Stimulated activated CD8-positive, alpha-beta memory T cell treated with anti-CD3 and anti-CD28 coated beads, Interleukin-2, amount 100 ng/mL, for 1 hour (primary cell): ENCODE measurements at places on chromosomes 4 and X.

DNA sequence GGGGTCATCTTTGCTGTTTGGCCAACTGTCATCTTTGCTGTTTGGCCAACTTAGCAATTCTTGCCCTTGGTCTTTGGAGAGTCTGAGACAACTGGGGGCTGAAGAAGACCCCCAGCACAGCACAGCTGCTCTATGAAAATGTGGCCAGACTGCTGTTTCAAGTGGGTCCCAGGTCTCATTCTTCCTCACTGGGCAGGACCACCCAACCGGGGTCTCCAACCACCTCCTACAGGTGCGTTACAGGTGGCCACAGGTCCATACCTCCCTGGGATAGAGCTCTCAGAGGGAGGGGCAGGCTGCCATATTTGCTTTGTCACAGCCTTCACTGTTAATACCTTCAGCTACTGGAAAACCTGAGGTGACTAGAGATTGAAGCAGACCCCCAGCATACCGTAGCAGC is 82.1 kb upstream of the TCEAL2 start:
- no peak for DNase-seq

DNA sequence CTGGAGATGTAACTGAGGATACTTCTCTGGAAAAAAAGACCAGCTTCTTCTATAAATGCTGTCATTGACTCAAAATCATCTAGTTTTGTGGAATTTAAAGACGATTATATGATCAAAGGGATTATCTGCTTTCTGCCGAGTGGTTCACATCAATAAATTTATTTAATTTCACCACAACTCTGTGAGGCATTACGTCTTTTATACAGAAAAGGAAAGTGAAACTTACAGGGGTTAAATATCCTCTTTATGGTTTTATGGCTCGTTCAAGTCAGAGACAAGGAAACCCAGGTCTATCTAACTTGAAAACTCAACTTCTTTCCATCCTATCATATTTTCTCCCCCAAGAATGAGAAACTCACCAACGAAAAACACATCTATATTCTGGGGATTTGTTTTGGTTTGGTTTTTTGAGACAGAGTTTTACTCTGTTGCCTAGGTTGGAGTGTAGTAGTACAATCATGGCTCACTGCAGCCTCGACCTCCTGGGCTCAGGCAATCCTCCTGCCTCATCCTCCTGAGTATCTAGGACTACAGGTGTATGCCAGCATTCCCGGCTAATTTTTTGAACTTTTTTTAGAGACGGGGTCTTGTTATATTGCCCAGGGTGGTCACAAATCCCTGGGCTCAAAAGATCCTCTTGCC is 377.9 kb upstream of the EMCN start:
- DNase-seq, result no peak

GRCh38 chr4:74391890-74392475 is 27.0 kb downstream of the EREG start:
- DNase-seq, result no peak

GRCh38 chr4:183821076-183821853 is 83.8 kb upstream of the STOX2 start:
- DNase-seq, result no peak

DNA sequence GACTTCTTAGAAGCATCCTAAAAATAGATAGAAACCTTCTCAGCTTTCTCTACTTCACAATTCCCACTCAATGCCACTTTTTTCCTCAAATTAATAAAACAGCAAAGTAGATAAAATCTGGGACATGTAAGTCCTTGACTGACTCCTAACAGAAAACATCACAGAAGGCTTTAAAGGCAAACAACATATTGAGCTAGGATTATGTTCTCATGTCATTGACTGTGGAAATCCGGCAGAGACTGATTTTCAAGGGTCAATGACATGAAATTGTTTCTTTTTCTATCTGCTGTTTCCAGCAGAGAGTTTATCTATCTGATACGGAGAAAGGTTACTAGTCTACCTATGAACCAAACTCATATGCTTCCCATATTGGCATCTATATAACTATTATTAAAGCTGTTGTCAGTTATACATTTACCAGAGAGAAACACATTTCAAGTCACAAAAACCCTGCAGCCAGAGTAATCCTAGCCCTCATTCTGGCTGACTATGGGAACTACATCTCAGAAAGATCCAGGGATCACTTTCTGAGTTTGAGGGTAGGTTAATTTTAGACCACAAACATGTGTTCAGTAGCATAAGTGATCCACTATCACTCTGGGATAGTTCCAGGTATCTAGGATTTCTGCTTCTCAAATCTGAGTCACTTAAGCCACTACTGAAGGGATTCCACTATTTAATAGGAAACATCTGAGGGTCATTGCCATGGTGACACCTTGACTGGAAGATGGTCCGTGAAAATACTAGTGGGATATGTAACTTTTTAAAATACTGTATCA is 147.6 kb downstream of the PPP3CA start:
- no peak for DNase-seq

DNA sequence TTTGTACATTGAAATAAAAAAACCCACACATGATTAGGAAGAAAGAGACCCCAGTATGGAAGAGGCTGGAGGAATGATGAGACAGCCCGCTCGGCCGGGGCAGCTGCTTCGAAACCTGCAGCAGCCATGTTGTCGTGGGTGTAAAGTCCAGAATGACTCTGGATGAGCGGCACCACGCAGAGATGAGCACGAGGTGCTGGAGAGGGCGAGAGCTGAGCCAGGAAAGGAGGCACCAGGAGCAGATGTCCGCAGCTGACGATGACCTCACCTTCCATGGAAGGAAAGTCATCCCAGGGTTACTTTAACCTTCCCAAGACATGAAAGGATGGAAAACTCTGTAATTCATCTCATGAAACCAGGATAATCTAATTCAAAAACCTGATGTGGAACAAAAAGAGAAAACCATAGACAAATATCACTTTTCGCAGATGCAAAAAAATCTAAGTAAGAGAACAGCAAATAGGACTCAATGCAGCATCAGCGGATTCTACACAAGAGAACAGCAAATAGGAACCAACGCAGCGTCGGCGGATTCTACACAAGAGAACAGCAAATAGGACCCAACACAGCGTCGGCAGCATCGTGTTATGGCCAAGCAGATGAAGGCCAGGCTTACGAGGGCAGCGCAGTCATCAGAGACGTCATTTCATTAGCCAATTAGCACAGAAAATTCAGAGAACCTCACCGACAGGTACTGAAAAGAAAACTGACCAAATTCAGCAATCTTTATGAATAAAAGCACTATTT is 25.9 kb upstream of the SPON2 start:
- no peak for DNase-seq

DNA sequence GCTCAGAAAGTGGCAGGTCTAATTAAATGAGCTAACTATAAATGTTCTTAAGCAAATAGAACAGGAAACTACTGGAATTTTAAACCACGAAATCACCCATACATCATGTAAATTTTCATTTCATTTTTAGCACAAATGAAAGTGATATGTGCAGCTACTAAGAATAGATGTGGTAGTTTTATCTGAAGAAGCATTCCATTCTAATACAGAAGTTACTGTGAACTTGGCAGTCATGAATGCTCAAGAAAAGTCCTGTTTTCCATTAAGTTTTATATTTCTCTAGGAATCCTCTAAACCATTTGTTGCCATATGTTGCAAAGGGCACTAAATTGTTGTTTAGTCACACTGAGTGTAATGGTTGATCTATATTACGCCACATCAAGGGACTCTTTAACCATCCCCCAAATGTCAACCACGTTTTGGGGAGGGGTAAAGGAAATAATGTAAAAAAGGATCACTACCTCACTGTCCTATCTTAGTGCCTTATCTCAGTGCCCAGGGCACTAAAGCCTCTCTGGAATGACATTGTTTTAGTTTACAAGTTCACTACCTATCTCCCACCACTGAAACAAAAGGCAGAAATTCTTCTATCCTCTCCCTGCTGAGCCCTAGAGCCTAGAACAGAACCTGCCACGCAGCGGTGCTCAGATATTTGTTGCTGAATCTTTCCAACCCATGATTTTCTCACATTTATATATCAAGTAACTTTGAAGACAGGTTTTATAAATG is 118.0 kb downstream of the SHISA3 start:
- no peak for DNase-seq

GRCh38 chr4:154457471-154457870 is 34.1 kb downstream of the DCHS2 start:
- no peak for DNase-seq

- DNase-seq, result no peak
These were observed 73.6 kb upstream of the QRFPR start for GRCh38 chr4:121454251-121454979.

DNA sequence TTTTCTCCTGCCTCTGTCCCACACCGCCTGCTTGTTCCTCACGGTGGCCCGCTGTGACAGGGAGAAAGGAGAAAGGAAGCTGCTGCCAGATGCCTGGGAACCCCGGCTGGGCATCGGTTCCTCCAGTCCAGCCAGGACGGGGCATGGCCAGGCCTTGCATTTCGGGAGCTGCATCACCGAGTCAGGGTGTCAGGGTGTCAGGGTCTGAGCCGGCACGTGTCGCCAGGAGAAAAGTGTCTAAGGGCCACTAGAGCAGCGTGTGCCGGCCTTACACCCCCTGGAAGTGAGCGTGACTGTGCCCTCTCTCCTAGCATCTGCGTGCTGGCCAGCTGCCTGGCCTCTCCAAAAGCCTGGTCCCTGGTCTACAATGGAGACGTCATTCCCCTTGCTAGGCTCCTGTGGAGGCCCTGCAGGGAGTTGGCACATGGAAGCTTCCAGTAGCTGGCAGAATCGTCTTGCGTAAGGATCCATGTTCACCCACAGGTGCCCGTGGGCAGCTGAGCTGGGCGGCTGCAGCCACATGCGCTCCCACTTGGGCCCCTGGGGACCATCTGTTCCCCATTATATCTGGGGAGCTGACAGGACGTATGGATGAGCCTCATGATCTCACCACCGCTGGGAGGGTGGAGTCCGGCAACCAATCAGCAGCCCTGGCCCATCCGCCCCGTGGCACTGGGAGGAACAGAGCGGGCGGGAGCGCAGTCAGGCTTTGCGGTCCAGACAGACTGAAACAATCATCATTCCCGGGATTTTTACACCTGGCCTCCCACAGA is 39.9 kb upstream of the HMX1 start:
- no peak for DNase-seq

GRCh38 chrX:109635146-109635545 is 10.2 kb upstream of the KCNE5 start:
- DNase-seq, result no peak

- DNase-seq, result no peak
These were observed 2.6 kb downstream of the SH2D1A start for GRCh38 chrX:124348885-124349453.

GRCh38 chr4:153447175-153447905 is 18.8 kb upstream of the TMEM131L start:
- DNase-seq, result no peak

DNA sequence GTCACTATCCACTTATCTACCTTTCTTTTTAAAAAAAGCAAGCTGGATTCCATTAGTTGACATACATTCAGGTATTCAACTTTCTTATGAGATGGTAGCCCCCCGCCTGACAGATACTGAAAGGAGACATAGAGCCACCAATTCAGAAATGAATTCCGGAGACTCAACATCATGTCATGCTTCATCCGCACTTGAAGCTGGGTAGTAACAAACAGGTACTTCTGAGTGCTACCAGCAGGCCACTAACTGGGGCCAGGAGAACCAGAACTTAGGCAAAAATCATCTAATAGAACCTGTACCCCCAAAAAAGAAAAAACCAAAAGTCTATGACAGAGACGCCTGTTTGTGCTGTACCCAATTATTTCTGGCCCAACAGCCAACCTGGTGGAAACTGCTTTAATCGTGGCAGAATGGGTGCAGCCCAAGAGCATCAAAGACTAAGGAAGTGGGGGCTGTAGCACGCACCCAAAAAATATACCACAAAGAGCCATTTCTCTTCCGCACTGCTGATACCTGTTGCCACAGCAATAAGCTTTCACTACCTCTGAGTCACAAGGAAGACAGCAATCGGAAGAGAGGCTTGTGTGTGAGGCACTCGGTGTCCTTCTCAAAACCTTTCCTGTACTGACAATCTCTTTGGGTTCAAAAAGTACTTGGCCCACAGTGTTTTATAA is 84.8 kb downstream of the AFAP1 start:
- DNase-seq, result peak; percentile 37

GRCh38 chr4:178970433-178971140 is 1528.3 kb upstream of the AGA start:
- DNase-seq, result no peak

DNA sequence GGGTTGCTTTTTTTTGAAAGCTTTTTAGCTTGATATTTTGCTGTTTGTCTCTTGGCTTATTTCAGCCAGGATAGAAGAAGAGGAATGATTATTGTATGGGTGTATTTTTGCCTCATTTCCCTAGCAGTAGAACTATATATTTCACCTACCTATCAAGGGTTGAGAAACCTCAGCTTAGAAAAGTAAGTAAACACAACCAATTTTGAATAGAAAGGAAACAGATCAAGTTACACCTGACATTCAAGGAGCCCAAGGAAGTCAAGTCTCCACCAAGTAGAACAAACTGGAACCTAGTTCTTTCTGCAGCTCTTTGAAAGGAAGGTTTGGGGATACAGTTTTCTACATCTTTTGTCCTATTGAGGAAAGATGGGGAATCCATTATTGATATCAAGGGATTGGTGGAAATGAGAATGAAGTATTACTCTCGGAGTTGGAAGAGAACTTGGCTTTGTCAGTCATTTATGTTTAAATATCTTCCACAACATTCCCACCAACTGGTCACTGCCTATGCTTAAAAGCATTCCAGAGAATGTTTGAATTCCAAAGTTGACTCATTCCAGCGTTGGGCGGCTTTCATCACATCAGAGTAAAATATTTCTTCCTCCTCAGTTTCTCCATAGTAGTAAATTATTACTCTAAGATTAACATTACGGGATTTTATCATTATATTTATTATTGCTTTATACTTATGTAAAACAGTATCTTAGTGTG is 207.8 kb upstream of the CNKSR2 start:
- DNase-seq, result no peak

DNA sequence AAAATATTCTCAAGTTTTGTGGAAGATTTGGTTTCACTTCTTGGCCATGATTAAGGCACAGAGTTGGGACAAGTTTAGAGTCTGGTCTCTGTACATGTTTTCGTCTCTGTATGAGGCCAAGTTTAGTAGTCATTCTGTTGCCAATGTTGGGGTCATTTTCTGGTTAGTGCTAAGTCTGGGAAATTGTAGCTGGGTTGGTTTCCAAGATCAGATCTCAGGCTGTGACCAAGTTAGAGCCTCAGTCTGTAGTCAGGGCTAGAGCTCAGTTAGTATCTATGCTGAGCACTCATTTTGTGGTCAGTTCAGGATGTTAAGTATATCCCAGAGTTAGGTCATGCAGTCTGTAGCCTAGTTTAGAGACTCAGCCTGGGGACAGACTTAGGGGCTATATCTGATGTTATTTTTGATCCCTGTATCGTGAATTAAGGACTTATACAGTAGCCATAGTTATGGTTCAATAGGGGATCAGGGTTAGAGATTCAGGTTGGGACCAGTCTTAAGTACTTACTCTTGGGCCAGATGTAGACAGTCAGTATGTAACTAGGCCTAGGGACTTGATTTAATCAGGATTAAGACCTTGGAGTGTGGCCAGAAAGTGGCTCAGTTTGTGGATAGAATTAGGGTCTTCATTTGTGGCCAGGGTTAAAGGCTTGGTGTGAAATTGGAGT is 6.6 kb upstream of the ENOX2 start:
- DNase-seq, result no peak

- DNase-seq, result no peak
These were observed 4.2 kb downstream of the BCOR start for GRCh38 chrX:40093586-40093985.

- DNase-seq, result no peak
These were observed 6.0 kb downstream of the CXCL2 start for GRCh38 chr4:74092957-74093356.
